ENCODE measurements at places on chromosomes 7 and 10.
A peak's percentile ranks its signal among the peaks of the same experiment; 100 is the strongest.

GRCh38 chr7:108278281-108278680, 148.1 kb upstream of the LAMB4 start:
- no peak for DNase-seq

GRCh38 chr10:112269266-112269665, 13.9 kb upstream of the TECTB start:
- DNase-seq, result no peak

DNA sequence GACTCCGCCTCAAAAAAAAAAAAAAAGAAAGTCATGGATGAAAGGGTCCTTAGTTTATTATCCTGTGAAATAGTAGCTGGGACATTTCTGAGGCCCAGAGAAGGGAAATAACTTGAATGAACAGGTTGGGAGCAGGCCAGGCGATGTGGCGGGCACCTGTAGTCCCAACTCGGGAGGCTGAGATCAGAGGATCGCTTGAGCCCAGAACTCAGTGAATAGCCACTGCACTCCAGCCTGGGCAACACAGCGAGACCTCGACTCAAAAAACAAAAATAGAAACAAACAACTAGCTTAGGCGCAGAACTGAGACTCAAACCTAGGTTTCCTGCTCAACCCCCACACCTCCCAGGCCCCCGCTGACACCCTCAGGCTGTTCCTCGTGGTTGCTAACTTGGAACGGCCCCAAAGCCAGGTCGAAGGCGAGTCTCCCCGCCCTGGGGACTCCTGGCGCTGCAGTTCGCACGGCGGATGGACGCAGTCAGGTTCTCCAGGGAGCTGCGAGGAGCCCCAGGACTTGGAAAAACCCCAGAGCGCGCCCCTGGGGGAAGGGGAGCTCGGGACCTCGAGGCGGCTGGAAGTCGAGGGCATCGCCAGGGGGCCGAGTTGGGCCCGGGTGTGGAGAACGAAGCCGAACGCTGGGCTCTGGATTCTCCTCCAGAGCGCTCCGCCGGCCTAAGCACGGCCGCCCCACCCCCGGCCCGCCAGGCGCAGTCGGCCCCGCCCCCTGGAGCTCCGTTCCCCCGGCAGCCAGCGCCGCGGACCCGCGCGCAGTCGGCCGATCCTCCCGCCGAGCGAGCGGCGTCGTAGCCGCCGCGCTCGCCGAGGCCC, at the start of gene STOX1:
TSS of gene STOX1 (plus strand) at position 768 of the 828 bp plus-strand sequence. CDS start 93 bp downstream, outside the sequence.
- DNase-seq, result peak; percentile 81

DNA sequence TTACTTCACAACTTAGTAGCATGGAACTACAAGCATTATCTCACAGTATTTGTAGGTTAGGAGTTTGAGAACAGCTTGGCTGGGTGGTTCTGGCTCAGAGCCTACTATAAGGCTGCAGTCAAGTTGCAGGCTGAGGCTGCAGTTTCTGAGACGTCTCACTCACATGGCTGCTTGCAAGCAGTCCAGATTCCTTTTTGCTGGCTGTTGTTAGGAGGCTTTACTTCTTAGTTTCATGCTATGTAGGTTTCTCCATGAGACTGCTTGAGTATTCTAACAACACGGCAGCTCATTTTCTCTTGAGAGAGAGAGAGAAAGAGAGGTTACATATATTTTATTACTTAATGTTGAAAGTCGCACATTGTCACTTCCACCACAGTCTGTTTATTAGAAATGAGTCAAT, 1073.9 kb downstream of the NXPH1 start:
- no peak for DNase-seq

DNA sequence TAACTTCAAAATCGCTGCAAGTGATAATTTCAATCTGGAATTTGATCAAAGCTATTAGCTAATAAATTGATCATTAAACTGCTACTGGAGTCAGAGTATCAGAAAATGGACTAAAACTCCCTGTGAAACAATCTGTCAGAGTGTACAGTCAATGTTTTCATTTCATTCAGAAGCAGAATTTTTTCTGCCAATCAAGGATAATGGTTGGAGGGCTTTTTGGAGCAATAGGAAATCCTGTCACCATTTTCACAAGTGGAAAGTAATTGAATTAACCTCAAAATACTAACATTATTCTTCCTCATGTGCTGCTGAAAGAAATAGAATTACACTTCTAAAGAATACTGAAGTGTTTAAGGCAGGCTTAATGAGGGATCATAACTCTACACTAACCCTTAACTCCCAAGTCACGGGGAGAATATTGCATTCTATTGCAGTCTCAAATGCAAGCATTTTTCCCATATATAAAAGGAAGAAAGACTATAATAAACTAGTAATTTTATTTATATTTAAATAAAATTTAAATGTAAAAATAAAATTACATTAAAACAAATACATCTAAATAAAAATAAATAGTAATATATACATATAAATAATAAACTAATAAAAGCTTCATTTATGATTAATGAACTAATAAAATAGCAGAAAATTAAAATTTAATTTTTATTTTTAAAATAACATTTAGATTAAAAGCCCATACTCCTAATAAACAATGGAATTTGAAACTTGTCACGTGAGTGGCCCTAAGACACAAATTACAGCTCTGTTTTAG, 67.1 kb downstream of the SEMA3E start:
- DNase-seq, result no peak

- DNase-seq, result no peak
These were observed 110.5 kb downstream of the FANK1 start for GRCh38 chr10:126006906-126007305.

DNA sequence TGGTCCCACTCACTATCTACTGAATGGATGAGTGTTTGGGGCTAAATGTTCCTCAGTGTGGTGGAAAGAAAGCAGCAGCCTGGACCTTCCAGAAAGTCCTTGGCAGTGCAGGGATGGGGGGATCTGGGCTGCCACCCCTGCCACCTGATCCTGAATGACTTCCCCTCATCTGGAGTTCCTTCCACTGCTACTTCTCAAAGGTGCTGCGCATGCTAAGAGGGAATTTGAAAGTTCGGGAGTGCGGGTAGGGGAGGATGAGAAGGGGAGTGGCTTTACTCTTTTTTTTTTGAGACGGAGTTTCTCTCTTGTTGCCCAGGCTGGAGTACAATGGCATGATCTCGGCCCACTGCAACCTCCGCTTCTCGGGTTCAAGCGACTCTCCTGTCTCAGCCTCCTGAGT, 1.4 kb downstream of the KLRG2 start:
- DNase-seq, result no peak

GRCh38 chr7:68730964-68731363, 867.3 kb upstream of the AUTS2 start:
- DNase-seq, result no peak

DNA sequence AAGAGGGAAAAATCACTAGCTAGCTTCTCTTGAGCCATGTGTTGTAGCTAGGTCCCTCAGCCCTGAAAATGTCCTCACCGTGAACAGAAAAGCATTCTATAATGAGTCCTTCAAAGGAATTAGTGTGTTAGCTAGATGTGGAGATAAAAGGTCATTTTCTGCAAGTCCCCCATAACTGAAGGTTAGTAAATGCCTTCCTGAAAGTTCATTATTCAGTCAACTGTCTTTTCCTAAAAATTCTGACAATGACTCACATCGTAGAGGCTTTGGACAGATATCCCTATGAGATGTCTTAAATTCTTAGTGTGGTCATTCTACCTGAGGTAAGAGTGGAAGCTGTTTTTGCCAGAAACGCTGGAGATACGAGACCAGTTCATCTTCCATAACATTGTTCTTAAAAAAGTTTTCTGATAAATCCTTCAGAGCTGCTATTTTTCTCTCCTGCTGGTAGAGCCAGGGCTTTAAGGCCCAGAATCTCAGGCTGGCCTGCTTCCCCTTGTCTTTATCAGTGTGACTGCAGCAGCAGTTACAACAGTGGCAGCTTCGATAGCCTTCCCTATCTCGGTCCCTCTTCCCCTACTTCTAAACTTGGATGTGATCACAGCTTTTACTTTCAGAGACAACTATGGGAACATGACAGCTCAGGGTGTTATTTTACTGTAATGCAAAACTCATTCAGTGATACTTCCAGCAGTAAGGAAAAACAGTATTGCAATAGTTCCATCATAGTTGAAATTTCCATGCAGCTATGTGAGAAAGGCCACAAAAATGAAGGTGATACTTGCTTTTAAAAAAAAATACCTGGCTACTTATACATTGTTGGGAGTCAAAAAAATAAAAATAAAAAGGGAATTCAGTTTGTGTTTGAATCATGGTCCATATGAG, 37.3 kb upstream of the PRKAR2B start:
- DNase-seq, result no peak

DNA sequence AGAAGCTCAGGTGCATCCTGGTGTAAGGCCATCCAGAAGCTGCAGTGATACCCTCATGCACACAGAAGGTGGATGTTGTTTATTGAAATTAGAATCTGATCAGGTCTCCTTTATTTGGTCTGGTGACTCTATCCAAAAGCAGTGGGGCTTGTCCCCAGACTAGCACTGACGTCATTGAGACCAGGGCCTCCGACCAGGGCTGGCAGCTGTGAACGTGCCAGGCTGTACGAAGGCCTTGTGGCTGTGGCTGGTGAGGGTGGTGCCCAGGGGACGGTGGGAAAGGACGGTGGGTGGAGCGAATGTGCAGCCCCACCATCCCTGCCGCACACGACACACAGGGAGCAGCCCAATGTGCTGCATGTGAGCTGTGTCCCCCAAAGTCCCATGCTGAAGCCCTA, 160.0 kb downstream of the ADARB2 start:
- DNase-seq, result no peak

DNA sequence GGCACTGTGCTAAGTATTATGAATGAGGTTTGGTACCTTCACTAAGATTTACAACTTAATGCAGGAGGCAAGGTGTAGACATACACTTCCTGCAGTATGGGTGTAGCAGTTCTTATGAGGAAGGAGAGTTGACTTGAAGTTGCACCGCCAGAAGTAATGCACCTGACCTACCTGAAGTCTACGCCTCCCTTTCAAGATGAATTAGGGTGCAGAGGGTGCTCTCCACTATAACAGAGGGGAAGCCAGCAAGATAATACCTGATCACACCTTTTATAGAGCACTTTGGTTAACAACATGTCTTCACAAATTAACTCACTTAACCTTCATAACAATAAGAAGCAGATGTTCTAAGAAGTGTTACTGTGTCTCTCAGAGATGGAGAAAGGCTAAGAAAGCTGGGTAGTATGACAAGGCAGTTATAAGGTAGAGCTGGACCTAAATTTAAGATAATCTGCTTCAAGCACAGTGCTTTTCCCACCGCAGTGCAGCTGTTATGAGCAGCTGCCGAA, 552 bp upstream of the RAB18 start:
- DNase-seq, result no peak

- no peak for DNase-seq
These were observed 326 bp upstream of the PAPOLB start for GRCh38 chr7:4862156-4862555.

DNA sequence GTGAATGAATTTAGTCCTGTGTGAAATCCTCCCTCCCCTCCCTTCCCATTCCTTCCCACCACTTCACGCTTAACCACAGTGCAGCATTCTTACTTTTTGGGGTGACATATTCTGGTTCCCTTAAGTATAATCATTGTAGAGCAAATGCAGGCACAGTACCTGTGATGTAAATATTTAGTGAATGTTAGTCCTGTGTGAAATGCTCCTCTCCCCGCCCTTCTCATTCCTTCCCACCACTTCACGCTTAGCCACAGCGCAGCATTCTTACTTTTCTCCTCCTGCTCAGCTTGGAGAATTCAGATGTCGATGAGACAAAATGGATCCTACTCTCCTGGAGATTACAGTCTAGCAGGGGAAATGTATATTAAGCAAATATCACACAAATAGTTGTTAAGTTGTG, 258.8 kb downstream of the EXOC4 start:
- no peak for DNase-seq

DNA sequence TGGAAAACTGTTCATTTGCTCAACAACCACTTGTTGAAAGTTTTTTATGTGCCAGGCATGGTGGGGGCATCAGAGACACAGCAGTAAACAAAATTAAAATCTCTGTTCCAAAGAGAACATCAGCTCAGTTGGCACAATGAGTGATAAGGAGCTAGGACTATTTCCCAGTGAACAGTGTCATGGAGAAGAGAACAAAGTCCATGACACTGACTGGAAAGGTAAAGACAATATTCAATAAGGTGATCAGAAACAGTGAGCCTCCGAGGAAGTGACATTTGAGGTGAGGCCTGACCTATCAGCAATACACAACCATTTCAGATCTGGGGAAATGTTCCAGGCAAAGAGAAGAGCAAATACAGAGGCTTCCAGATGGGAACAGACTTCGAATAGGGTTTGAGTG, 14.6 kb downstream of the ACSL5 start:
- no peak for DNase-seq

- no peak for DNase-seq
These were observed 316.8 kb downstream of the PCDH15 start for GRCh38 chr10:54484186-54484585.

DNA sequence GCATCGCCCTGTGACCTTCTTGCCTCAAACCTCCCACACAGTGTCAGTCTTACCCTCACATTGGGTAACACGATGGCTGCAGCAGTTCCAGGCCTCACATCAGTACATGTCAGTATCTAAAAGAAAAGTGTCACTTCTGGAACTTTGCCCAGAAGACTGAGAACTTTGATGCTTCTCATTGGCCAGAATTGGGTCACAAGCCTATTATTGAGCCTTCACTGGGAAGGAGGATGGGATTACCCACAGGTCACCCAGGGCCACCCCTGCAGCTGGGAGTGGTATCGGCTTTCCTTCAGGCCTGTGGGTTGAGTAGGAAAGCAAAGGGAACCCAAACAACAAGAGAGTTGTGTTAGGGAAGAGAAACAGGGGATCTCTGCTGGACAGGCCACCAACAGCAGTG, 111.5 kb downstream of the NPY start:
- DNase-seq, result no peak

- DNase-seq, result no peak
These were observed 128.9 kb downstream of the SDK1 start for GRCh38 chr7:3429981-3430380.

GRCh38 chr7:84188786-84189405, 5.7 kb downstream of the SEMA3A start:
- DNase-seq, result peak; percentile 6

DNA sequence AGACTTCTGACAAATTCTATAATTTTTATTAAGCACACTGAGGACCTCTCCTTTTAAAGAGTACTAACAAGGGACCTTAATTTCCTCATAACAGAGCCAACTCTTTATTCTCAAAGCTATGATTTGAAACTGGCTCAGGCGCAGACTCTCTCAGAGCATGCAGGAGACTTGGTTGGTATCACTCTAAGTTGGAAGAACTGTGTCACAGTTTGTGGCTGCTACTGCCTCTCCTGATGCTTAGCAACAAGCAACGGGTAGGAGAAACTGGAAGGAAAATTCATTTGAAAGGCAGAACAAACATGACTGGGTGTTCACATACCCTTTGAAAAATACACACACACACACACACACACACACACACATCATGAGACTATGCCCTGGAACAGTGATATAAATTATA, 33.3 kb downstream of the ENO4 start:
- no peak for DNase-seq

GRCh38 chr10:31749981-31750840, 178.4 kb downstream of the ARHGAP12 start:
- DNase-seq, result no peak

- DNase-seq, result no peak
These were observed 100.8 kb upstream of the STK17A start for GRCh38 chr7:43481902-43482678.

DNA sequence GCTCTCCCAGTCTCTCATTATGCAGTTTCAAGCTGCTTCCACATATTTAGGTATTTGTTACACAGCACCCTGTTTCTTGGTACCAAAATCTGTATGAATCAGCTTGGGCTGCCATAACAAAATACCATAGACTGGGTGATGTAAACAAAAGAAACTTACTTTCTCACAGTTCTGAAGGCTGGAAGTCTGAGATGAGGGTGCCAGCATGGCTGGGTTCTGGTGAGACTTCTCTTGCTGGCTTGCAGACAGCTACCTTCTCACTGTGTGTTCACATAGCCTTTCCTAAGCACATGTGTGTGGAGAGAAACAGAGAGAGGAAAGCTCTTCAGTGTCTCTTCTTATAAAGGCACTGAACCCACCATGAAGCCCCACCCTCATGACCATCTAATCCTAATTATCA, 15.7 kb upstream of the CBLL1 start:
- DNase-seq, result no peak

Measured in HEK293T (cell line).